ENCODE measurements at places on chromosomes 7 and 10.

DNA sequence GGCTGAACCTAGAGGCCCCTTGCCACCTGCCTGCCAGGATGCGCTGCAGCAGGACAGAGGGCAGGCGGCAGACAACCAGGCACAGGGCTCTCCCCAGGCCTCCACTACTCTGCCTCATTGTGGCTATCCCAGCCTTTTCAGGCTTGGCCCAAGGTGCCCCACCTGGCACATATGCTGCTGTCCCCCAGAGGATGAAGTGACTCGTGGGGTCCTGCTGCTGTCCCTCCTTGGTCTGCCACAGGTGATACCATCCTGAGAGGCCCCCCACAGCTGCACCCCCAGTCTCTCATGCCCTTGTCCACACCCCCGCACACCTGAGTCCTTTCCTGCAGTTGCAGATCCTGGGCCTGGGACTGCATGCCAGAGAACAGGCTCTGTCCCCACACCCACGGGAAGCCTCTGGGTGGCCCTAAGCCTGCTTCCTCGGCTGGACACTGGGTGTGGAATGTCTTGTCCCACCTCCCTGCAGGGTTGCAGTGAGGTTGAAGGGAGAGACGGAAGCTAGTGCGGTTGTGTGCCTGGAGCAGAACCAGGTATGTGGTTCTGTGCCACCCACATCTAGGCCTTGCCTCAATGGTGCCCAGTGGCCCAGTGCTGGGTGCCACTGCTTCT is 55.3 kb downstream of the RASGEF1A start:
- peak; percentile 8 for DNase-seq

DNA sequence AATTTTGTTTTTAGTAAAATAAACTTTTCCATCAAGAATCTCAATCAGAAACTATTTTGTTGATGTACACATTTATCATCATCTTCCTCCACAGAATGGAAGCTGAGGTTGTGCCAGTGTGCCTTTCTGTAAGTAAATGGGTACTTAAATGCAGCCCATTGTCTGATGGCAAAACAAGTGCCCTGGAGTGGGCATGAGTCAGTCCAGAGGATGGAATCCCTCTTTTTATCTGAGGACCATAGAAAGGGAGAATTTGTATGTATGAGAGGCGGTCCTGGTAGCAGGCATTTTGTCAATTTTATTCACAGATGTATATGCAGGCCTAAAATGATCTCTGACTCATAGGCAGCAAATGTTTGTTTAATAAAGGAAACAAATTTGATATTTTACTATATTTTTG is 102.1 kb upstream of the MAGI2 start:
- DNase-seq = no peak

- no peak for DNase-seq
Measured at GRCh38 chr7:41691286-41692190, 11.4 kb downstream of the INHBA start.

- no peak for DNase-seq
Measured at GRCh38 chr7:149713731-149714068, 59.7 kb downstream of the ZNF467 start.

DNA sequence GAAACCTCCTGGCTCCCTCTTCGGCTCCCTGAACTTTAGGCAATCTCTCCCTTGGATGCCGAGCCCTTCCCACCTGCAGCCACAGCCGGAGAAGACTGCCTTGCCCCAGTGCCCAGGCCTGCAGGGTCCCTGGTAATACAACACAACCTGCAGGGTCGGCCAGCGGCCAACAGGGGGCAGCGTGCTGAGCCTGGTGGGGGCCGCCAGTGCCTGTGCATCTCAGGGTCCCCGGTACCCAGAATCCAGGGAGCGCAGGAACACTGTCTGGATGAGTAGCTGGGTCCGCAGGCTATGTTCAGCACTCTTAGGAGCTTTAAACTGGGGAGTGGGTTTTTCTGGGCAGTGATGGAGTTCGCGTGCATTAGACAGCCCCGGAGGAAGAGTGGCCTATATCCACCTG is 17.5 kb upstream of the C10orf71 start:
- peak; percentile 83 for DNase-seq

Data from WTC11 (cell line).